ENCODE measurements at places on chromosomes 13 and 19. TPM values are rescaled to one million over a fixed set of nuclear protein-coding genes. Genes with fewer than 3 reads are reported as not detected.

The SIRT6 gene
- 14.0 TPM for total RNA-seq

The TLE6 gene
- total RNA-seq, result not detected

DNA sequence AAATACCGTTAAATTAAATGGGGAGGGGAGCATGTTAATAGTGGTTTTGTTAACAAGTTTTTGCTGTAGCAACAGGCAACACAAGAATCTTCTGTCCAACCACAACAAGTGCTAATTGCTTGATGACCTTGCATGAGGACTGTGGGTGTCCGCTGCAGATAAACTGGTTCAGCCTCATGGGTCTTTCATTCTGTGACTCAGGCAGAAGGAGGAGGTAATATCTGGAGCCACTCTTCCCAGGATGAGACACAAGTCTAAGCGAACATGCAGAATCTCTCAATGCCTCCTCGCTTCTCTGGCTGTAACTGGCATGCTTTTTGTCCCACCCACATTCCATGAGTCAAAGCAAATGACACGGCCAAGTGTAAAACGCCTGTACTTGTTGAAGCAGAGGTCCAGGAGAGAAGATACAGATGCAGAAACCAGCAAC lies 56.6 kb upstream of the MYO16 start:
- no peak overlapping the region for H3K27ac ChIP-seq
- DNase-seq, result no peak
- H3K36me3 ChIP-seq, result no peaks in the 10 kb centered on the region
- H3K27me3 ChIP-seq, result no peaks in the 10 kb centered on the region

DNA sequence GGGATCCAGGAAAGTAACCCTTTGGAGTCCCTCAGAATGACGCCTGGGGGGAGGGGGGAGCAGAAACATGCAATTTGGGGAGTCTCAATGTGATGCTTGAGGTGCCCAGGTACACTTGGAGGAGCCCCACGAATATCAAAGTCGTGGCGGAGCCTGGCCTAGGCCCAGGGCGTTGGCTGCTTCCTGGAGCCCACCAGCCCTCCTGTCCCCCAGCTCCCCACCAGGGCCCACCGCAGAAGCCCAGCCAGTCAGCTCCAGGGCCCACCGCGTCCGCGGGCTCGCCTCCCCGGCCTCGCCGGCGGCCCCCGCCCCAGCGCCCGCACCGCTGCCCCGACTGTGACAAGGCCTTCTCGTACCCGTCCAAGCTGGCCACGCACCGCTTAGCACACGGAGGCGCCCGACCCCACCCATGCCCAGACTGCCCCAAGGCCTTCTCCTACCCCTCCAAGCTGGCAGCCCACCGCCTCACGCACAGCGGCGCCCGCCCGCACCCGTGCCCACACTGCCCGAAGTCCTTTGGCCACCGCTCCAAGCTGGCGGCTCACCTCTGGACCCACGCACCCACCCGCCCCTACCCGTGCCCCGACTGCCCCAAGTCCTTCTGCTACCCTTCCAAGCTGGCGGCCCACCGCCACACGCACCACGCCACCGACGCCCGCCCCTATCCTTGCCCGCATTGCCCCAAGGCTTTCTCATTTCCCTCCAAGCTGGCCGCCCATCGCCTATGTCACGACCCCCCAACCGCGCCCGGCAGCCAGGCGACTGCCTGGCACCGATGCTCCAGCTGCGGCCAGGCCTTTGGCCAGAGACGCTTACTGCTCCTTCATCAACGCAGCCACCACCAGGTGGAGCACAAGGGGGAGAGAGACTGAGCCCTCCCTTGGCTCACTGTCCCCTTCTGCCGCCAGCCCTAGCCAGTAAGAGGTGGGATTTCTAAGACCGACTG lies 2.1 kb downstream of the ZNF575 start:
- H3K27me3 ChIP-seq, result no peaks in the 10 kb centered on the region
- peak; percentile 58 for DNase-seq
- no peak overlapping the region for H3K4me3 ChIP-seq
- peaks cover 17% of the 10 kb centered on the region for H3K36me3 ChIP-seq
- H3K4me1 ChIP-seq, result peaks cover 8% of the 10 kb centered on the region

GRCh38 chr13:48901781-48902180 lies 73.9 kb upstream of the FNDC3A start:
- H3K4me1 ChIP-seq, result no peaks in the 10 kb centered on the region
- DNase-seq, result no peak
- no peaks in the 10 kb centered on the region for H3K27me3 ChIP-seq
- no peak overlapping the region for H3K27ac ChIP-seq
- no peak overlapping the region for H3K4me3 ChIP-seq

DNA sequence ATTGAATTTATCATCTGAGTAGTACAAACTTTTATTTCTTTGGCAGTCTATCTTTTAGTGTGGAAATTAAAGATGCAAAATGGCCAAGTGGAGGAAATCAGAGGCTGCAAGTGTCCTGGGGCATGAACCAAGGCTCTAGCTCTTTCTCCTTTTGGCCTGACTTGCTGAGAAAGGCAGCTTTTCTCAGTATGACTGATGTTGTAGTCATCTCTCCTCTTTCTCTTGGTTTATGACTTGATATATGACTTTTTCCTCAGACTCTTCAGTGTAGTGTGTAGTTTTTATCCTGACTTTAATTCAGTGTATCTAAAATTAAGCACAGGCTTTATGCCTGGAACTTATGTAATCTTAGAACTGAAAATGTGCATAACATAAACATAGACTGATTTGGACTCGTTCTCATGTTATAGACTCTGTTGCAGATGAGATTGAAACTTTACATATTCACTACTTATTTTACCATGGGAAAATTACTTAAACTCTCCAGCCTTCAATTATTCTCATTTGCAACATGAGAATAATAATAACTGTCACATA lies 65.7 kb downstream of the SLITRK5 start:
- no peak for DNase-seq
- H3K36me3 ChIP-seq, result no peaks in the 10 kb centered on the region
- H3K4me3 ChIP-seq, result no peak overlapping the region
- H3K4me1 ChIP-seq, result no peaks in the 10 kb centered on the region

DNA sequence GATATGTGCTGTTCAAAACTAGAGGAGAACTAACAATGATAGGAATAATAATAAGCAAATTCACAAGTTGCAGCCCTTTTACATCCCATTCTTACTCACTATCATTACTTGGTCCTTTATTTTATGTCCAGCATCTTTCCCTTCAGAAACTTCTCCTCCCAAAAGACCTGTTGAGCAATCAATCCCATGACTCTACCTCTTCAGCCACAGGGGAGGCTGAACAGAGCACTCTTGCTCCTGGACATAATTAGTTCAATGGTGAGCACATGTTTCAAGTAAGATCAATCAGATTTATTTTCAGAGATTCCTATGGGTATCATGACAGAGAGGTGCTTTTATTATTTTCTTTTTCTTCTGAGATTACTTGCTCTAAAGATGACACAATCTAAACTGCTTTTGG lies 260.0 kb downstream of the COG6 start:
- no peaks in the 10 kb centered on the region for H3K27me3 ChIP-seq
- DNase-seq, result no peak
- no peak overlapping the region for H3K27ac ChIP-seq
- H3K36me3 ChIP-seq, result no peaks in the 10 kb centered on the region
- peaks cover 27% of the 10 kb centered on the region for H3K4me1 ChIP-seq
- no peak overlapping the region for H3K4me3 ChIP-seq

GRCh38 chr13:75506018-75506417 lies 24.0 kb upstream of the TBC1D4 start:
- no peaks in the 10 kb centered on the region for H3K36me3 ChIP-seq
- H3K4me1 ChIP-seq, result peaks cover 4% of the 10 kb centered on the region
- H3K27ac ChIP-seq, result no peak overlapping the region
- DNase-seq, result no peak
- H3K27me3 ChIP-seq, result no peaks in the 10 kb centered on the region

- peaks cover 13% of the 10 kb centered on the region for H3K4me1 ChIP-seq
- DNase-seq, result peak; percentile 23
- H3K27ac ChIP-seq, result no peak overlapping the region
- no peaks in the 10 kb centered on the region for H3K36me3 ChIP-seq
- H3K27me3 ChIP-seq, result no peaks in the 10 kb centered on the region
Measured at GRCh38 chr19:7337380-7338194, 11.2 kb upstream of the ARHGEF18 start.

Measured in heart left ventricle (tissue), 16 donors.